Effector memory CD4-positive, alpha-beta T cell (primary cell): ENCODE measurements at places on chromosomes 1 and 21.

GRCh38 chr1:3185896-3186525 is 117.0 kb downstream of the PRDM16 start:
- DNase-seq = no peak

GRCh38 chr21:34817821-34818661 is 149.2 kb downstream of the CLIC6 start:
- DNase-seq = no peak

- DNase-seq = no peak
These were observed 11.3 kb upstream of the BACH1 start for GRCh38 chr21:29287383-29287782.

- no peak for DNase-seq
These were observed 32.2 kb upstream of the HNRNPU start for GRCh38 chr1:244896550-244896949.

- DNase-seq = no peak
These were observed 62.4 kb downstream of the SASS6 start for GRCh38 chr1:100070201-100070939.

- DNase-seq = no peak
These were observed at the start of gene HUNK for GRCh38 chr21:31872452-31873274. Gene HUNK (plus strand): TSS chr21:31873020. CDS start chr21:31873675, 655 bp downstream.

DNA sequence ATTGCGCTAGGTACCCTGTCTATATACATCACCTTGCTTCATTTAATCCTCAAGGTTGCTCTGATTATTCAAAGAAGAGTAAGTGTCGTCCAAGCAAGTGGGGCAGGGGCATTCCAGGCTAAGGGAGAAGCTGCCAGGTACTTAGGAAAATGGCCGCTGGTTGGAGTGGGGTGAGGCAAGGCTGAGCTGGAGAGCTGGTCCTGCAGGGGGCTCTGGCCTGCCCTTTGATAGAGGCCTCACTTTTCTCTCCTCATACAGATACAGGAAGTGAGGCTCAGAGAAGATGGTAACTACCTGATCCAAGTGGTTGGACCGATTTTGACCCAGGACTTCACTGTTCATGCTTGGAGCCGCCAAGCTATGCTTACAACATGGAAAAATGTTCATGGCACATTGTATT is 86.9 kb upstream of the ZBTB40 start:
- no peak for DNase-seq

DNA sequence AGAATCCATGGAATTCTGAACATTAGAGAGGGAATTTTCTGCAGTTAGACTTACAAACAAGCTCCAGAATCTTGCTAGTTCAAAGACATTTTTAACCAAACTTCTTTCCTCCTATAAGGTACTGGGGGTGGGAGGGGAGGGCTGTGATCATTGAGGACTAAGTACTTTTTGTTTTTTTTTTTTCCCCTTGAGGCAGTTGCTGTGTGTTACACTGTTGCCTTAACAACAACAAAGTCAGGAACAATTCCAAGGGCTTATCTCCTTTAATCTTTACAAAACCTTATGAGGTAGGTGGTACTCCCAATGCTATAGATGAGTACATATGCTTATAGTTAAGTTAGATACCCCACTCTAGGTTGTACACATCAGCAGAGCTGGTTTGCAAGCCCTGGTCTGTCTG is 62.9 kb downstream of the PPP1R12B start:
- DNase-seq = no peak

- no peak for DNase-seq
These were observed 11.5 kb upstream of the SLC2A7 start for GRCh38 chr1:9037476-9038337.

DNA sequence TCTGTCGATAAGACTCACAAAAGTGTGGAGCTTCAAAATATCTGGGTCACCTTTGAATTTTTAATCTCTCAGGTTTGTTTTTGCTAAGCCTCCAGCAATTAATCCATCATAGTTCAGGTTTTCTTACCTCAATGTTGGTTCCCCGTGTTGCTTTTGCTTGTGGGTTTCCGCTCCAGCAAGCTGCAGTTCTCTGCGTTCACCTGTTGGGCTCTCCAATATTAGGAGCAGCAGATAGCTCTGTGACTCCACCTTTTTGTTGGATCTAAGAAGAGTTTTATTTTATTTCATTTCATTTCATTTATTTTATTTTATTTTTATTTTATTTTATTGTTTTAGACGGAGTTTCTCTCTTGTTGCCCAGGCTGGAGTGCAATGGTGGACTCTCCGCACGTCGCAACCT is 335.5 kb downstream of the COL11A1 start:
- no peak for DNase-seq

DNA sequence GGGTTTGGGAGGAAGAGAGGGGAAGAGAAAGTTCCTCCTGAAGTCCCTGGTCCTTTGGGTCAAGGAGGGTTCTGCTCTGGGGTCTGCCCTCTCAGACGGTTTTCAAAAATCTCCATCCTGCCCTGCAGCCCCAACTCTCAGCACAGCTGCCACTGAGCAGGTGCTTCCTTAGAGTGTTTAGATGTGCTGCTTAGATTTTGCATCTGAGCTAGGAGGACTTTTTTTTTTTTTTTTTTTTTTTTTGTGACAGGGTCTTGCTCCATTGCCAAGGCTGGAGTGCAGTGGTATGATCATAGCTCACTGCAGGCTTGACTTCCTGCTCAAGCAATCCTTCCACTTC is 324.9 kb upstream of the POU3F1 start:
- DNase-seq = no peak

DNA sequence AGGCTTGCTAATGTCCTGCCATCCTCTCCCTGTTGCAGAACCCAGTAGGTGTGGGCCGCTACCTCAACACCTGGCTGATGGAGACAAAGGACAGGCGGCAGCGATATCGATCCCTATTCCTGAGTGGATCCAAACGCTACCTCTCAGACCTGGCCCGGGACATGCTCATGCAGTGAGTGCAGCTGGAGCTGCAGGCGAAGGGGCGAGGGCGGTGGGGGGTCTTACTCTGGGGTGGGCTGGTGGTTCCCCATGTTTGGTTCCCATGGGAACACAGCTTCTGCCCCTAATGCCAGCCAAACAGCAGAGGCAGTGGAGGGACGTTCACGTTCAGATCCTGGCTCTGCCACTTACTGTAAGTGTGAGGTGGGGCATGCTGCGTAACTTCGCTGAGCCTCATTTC is 15.8 kb upstream of the TTC22 start:
- DNase-seq = no peak

- no peak for DNase-seq
These were observed 12.3 kb downstream of the PCSK9 start for GRCh38 chr1:55051621-55052020.

DNA sequence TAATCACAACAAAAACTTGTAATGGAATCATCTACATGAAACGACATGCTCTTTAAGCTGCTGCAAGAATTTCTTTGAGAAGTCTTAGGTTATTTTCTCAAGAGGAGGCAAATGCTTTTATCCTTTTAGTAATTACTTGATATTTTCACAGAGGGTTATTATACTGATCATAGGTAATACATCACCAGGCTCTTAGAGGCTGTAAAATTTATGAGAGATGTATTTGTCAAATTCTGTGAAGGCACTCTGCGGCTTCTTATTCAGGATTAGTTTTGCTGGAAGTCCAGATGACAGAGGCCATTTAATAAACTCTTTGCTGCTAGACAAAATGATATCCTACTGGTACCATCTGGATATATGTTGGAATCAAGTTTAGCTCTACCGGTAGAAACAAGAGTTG is 624.3 kb upstream of the BRINP3 start:
- no peak for DNase-seq

- DNase-seq = no peak
These were observed 775 bp upstream of the EFCAB14 start for GRCh38 chr1:46719689-46720088.

GRCh38 chr21:38443110-38443509 is 55.2 kb downstream of the ERG start:
- DNase-seq = no peak

- no peak for DNase-seq
These were observed 17.2 kb upstream of the SUMO3 start for GRCh38 chr21:44834951-44835646.
